D341Med (cell line): ENCODE measurements at places on chromosomes 3 and 15.

- DNase-seq: no peak
Measured at GRCh38 chr3:16441371-16441875, 72.1 kb downstream of the RFTN1 start.

DNA sequence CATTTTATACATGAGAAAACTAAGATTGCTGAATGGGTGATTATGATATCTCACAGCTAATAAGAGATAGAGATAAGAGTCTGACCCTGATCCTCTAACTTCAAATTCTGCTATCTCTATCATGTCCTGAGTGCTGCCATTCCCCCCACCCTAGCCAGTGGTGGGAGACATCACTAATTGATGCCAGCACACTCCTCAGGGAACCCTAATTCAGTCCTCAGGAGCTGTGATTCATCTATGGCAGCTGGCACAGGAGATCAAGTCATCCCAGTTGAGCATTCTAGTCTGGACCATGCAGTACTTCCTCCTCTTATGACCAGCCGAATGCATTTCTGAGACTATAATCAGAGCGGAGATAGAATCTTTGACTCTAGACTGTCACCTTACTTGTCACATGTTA lies 71.9 kb downstream of the SYNM start:
- DNase-seq: no peak

DNA sequence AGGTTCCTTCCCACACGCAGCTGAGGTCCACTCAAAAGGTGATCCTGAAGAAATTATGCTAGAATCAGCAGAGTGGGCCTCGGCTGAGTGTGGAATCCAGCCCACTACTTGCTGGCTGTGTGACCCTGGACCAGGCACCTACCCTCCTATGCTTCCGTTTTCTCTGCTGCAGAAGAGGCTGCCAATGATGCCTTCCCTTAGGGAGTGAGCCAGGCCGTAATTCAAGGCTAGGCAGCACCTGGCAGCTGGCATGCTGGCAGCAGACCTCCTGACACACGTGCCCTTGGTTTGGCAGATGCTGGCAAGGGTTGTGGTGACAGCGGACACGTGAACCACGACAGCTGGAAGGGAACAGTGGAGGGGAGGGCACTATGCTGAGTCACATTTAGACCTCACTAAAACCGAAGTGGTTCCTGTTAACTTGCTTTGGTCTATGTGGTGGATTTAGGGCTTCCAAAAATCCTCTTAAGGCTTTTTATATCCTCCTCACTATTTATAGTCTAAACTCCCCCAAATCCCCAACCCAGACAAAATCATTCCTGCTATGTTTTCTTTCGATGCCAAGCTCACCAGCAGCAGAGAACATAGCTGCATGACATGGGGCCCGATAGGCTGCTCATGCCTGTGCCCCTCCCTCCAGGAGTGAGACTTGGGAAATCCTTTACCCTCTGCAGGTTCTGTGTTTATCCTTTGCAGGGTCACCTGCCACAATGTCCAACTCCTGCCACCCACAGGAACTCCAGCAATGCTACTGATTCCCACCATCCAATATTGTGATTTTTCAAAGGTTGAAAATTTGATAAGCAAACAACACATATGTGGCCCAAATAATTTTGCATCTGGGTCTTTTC lies 10.6 kb upstream of the PCSK6 start:
- peak; percentile 75 for DNase-seq

GRCh38 chr15:67080900-67081431 lies 15.6 kb downstream of the SMAD3 start:
- no peak for DNase-seq

- no peak for DNase-seq
Measured at GRCh38 chr3:58111513-58112184, 99.1 kb downstream of the DNASE1L3 start.

- no peak for DNase-seq
Measured at GRCh38 chr15:91861223-91861622, 7.7 kb downstream of the SLCO3A1 start.

- DNase-seq: no peak
Measured at GRCh38 chr15:51874751-51875644, 45.5 kb downstream of the TMOD3 start.

GRCh38 chr3:58824285-58824684 lies 157.7 kb upstream of the FAM3D start:
- DNase-seq: peak; percentile 76

- DNase-seq: no peak
Measured at GRCh38 chr15:71131601-71132362, 16.5 kb downstream of the THSD4 start.

- no peak for DNase-seq
Measured at GRCh38 chr3:49018707-49019006, 277 bp upstream of the DALRD3 start.

DNA sequence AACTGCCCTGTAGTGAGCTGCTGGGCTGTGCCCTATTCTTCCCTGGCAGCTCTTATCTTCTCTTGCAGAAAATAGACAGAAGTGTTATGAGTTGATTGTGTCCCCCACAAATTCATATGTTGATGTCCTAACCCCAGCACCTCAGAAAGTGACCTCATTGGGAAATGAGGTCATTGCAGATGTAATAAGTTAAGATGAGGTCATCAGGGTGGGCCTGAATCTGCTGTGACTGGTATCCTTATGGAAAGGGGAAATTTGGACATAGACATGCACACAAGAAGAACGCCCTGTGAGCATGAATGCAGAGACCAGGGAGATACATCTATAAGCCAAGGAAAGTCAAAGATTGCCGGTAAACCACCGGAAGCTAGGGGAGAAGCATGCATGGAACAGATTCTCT lies 49.0 kb downstream of the SPSB4 start:
- no peak for DNase-seq

- no peak for DNase-seq
Measured at GRCh38 chr15:34065261-34065660, 26.3 kb upstream of the AVEN start.

- DNase-seq: no peak
Measured at GRCh38 chr3:194084284-194084683, 51.7 kb upstream of the HES1 start.

GRCh38 chr3:188901671-188902287 lies 270.0 kb upstream of the TPRG1 start:
- DNase-seq: no peak

DNA sequence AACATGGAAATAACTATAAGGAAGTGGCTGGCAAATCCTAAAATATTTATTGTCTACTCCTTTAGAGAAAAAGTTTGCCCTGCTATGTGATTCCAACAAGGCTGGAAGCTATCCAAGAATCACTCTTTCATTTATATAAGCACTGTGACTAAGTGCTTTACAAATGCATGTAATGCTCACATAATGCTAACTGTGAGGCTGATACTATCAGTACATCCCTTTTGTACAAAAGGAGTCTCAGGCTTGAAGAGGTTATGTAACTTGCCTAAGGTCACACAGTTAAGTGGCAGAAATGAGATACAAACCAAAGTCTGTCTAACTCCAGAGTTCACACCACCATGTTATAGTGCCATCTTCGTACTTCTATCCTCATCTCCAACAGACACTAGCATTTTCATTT lies 17.0 kb downstream of the TOPBP1 start:
- no peak for DNase-seq

- no peak for DNase-seq
Measured at GRCh38 chr15:100940767-100941379, 21.7 kb downstream of the LRRK1 start.

- no peak for DNase-seq
Measured at GRCh38 chr3:62373215-62373614, at the start of gene FEZF2. FEZF2 (minus strand) TSS chr3:62373550; CDS start chr3:62372868, 682 bp downstream.
